PC-9 (cell line): ENCODE measurements at places on chromosomes 3 and 15.

GRCh38 chr3:188948997-188949389, 222.8 kb upstream of the TPRG1 start:
- no peaks in the 10 kb centered on the region for H3K36me3 ChIP-seq
- no peak for DNase-seq
- H3K4me1 ChIP-seq = peaks cover 39% of the 10 kb centered on the region
- no peaks in the 10 kb centered on the region for H3K27me3 ChIP-seq
- H3K4me3 ChIP-seq = no peak overlapping the region

GRCh38 chr3:147397155-147397874, 9.0 kb downstream of the ZIC4 start:
- no peaks in the 10 kb centered on the region for H3K36me3 ChIP-seq
- no peak for DNase-seq
- no peaks in the 10 kb centered on the region for H3K27me3 ChIP-seq
- H3K4me3 ChIP-seq = no peak overlapping the region
- no peaks in the 10 kb centered on the region for H3K4me1 ChIP-seq
- H3K27ac ChIP-seq = no peak overlapping the region

DNA sequence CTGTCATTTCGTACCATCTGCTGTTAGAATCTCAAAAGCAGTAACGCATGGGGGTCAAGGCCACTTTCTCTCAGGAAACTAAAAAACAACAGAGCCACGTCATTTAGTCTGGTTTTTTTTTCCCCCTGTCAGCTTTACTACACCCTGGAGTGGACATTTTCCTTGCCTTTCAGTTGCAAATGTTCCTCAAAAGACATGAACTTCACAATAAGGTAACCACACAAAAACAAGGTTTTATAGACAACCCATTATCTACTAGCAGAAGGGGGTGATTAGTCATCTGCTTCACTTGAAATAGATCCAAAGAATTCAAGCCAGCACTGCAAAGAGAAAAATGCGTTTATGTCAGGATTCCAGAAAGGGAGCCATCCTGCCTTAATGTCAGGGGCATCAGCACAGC, 171.8 kb upstream of the CDIN1 start:
- H3K4me1 ChIP-seq = no peaks in the 10 kb centered on the region
- H3K36me3 ChIP-seq = no peaks in the 10 kb centered on the region
- H3K27me3 ChIP-seq = no peaks in the 10 kb centered on the region
- DNase-seq = no peak
- H3K4me3 ChIP-seq = no peak overlapping the region

GRCh38 chr3:106036696-106037095, 167.9 kb upstream of the CBLB start:
- H3K4me1 ChIP-seq = no peaks in the 10 kb centered on the region
- no peak overlapping the region for H3K27ac ChIP-seq
- no peak for DNase-seq
- no peaks in the 10 kb centered on the region for H3K36me3 ChIP-seq
- no peaks in the 10 kb centered on the region for H3K27me3 ChIP-seq
- H3K4me3 ChIP-seq = no peak overlapping the region

DNA sequence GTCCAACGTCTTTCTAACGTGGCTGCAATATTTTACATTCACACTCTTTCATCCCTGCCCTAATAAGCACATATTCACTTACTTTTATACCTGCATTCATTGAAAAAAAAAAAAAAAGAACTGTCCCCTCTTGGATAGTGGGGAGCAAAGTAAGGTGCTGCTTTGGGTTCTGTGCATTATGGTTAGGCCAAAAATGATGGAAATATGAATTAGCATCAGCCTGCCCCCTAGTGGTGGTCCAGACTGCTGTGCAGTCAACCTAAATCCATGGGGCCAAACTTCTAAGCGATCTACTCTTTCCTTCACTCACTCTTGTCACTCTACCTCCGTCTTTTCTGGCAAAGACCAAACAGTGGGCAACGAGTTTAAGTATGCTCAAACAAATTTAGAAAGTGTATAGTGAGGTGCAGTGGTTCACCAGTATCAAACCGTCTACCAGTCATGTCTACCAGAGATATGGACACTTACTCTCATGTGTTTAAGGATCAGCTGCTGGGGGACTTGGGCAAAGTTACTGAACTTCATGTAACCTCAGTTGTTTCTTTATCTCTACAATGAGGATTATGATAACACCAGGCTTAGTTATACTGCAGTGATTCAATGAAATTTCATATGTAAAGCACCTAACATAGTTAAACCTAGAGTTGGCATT, 61.5 kb upstream of the GRM7 start:
- H3K27ac ChIP-seq = no peak overlapping the region
- no peaks in the 10 kb centered on the region for H3K36me3 ChIP-seq
- H3K27me3 ChIP-seq = no peaks in the 10 kb centered on the region
- H3K4me3 ChIP-seq = no peak overlapping the region

- no peak overlapping the region for H3K4me3 ChIP-seq
- no peaks in the 10 kb centered on the region for H3K36me3 ChIP-seq
- no peaks in the 10 kb centered on the region; the same call in 1 of the 2 replicates for H3K27me3 ChIP-seq
- no peaks in the 10 kb centered on the region for H3K4me1 ChIP-seq
These were observed 3.2 kb downstream of the MORC1 start for GRCh38 chr3:109114746-109115145.

GRCh38 chr3:66481071-66482017, 19.5 kb downstream of the LRIG1 start:
- no peak overlapping the region for H3K4me3 ChIP-seq
- H3K27me3 ChIP-seq = no peaks in the 10 kb centered on the region
- no peak overlapping the region for H3K27ac ChIP-seq
- no peaks in the 10 kb centered on the region for H3K4me1 ChIP-seq

- no peak overlapping the region for H3K4me3 ChIP-seq
- peaks cover 3% of the 10 kb centered on the region; the same call in 1 of the 2 replicates for H3K36me3 ChIP-seq
- H3K4me1 ChIP-seq = no peaks in the 10 kb centered on the region
- DNase-seq = no peak
These were observed 16.8 kb downstream of the MYO5C start for GRCh38 chr15:52278636-52279367.

- H3K36me3 ChIP-seq = peaks cover 14% of the 10 kb centered on the region; the same call in 1 of the 2 replicates
- H3K4me1 ChIP-seq = peaks cover 54% of the 10 kb centered on the region
- H3K27me3 ChIP-seq = no peaks in the 10 kb centered on the region
These were observed 183.2 kb downstream of the P3H2 start for GRCh38 chr3:189937302-189938127.

- H3K4me1 ChIP-seq = peaks cover 23% of the 10 kb centered on the region
- peak; percentile 42 for DNase-seq
- H3K27ac ChIP-seq = no peak overlapping the region
- no peak overlapping the region for H3K4me3 ChIP-seq
- no peaks in the 10 kb centered on the region for H3K27me3 ChIP-seq
These were observed 6.1 kb downstream of the GRAMD1C start for GRCh38 chr3:113844622-113845222.

GRCh38 chr15:62739507-62739906, 303.0 kb upstream of the TPM1 start:
- DNase-seq = peak; percentile 28
- H3K4me3 ChIP-seq = no peak overlapping the region
- H3K4me1 ChIP-seq = peaks cover 36% of the 10 kb centered on the region
- no peaks in the 10 kb centered on the region for H3K36me3 ChIP-seq

DNA sequence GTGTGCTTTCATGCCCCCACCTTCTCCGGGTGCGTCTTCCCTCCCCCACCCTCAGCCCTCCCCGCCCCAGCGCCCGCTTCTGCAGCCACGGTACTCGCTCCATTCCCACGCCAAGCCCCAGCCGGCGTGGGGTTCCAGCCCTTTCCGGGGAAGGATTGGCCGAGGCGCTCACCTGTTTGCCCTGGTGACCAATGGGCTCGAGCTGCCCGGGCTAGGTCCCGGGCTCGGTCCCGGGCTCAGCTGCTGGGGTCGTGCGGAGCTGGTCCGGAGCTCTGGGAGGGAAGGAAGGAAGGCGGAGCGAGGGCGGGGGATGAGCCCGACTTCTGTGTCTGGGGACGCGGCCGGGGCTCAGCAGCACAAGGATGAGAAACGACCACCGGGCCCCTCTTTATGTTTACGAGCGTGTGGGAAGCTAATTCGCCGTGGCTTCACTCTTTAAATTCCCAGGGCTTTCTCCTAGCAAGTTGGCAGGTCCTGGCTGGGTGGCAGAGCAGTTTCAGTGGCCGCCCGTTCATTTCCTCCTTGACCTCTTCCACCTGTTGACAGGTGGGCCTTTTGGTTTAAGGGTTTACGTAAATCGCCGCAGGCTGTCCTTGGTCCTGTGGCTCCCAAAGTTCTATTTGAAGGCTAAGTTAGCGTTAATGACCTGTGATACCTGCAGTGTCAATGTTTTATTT, at the start of gene IGSF10:
Gene IGSF10, minus strand, starts transcription at position 288 of the 677 bp plus-strand sequence. CDS start 2,352 bp downstream, outside the sequence.
- no peaks in the 10 kb centered on the region for H3K27me3 ChIP-seq
- peak within 1 kb of the TSS; percentile 72 for H3K4me3 ChIP-seq
- no peaks in the 10 kb centered on the region for H3K36me3 ChIP-seq
- no peak within 1 kb of the TSS for H3K27ac ChIP-seq
- peak; percentile 18 for DNase-seq

DNA sequence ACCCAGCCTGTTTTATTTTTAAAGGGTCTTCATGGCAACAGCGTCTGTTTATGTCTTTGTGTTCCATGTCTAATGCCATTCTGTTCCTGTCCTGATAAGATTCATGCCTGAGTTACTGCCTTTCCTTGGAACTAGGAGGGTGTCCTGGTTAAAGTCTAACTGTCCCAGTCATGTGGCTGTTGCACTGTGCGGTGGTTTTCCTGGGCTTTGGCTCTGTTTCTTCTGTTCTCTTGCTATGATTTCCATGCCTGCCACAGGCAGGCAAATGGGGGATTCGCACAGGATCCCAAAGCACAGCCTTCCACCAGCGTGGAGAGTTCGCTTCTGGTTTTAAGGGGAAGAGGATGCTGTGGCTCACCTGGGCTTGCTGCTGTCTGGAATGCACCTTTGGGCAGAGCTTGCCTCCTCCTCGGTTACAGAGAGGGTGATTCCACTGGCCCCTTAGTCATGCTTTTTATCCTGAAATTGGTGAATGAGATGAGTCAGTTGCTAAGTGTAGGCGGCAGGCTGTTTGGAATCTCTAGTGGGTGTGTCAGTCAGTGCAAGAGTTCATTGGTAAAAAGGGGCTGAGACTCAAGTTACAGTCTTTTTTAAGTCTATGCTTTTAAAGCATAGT, 86.8 kb downstream of the CCK start:
- peak; percentile 94 for DNase-seq
- no peaks in the 10 kb centered on the region for H3K27me3 ChIP-seq
- peaks cover 20% of the 10 kb centered on the region for H3K4me1 ChIP-seq

DNA sequence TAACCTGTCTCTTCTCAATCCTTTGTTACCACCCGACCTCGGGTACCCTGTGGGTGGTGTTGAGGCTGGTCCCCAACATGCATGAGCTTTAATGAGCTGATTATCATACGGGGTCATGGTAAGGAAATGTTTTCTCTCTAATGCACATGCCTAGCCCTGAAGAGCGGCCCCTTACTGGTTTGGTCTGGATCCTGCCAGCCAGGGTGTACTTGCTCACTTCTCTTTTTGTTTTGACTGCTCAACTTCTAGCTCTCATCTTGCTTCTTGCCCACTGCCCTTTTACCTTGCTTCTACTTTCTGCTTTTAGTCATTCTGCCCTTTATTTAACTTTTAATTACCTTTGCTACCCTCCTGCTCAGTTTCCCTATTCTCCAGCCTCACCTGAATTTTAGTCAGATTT, 44.3 kb upstream of the ACAD9 start:
- H3K27ac ChIP-seq = no peak overlapping the region
- H3K27me3 ChIP-seq = no peaks in the 10 kb centered on the region
- no peak overlapping the region for H3K4me3 ChIP-seq
- DNase-seq = no peak
- H3K36me3 ChIP-seq = no peaks in the 10 kb centered on the region
- no peaks in the 10 kb centered on the region for H3K4me1 ChIP-seq
